ENCODE measurements at places on chromosomes 5 and 9. TPM values are rescaled to one million over a fixed set of nuclear protein-coding genes. Genes with fewer than 3 reads are reported as not detected.

DNA sequence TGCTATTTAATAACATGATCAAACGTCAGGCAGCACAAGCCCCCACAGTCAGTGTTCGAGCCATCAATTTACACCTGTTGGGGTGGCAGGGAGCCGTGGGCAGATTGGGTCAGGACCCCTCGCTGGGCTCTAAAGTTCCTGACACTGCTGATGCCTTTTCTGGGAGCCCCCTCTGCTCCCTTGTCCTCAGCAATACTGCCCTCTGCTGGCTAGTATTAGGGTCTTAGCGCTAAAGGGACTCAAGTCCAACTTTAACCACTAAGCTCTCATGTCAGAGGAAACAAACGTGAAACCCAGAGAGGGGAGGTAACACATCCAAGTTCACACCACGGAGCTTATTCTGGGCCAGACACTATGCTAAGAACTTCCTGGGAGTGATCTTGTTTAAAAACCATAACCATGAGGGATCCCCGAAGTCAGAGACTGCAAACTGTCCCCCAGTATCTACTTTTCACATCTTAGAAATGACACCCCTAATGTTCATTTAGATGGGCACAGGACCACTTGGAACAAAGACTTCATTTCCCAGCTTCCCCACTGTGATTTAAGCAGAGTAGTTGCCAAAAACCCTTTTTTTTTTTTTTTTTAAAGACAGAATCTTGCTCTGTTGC, 20.4 kb downstream of the ANKS6 start:
- DNase-seq = no peak
- H3K27me3 ChIP-seq = no peaks in the 10 kb centered on the region
- no peak overlapping the region for H3K4me3 ChIP-seq
- H3K36me3 ChIP-seq = peaks cover 16% of the 10 kb centered on the region
- H3K4me1 ChIP-seq = peaks cover 4% of the 10 kb centered on the region
- H3K27ac ChIP-seq = no peak overlapping the region

DNA sequence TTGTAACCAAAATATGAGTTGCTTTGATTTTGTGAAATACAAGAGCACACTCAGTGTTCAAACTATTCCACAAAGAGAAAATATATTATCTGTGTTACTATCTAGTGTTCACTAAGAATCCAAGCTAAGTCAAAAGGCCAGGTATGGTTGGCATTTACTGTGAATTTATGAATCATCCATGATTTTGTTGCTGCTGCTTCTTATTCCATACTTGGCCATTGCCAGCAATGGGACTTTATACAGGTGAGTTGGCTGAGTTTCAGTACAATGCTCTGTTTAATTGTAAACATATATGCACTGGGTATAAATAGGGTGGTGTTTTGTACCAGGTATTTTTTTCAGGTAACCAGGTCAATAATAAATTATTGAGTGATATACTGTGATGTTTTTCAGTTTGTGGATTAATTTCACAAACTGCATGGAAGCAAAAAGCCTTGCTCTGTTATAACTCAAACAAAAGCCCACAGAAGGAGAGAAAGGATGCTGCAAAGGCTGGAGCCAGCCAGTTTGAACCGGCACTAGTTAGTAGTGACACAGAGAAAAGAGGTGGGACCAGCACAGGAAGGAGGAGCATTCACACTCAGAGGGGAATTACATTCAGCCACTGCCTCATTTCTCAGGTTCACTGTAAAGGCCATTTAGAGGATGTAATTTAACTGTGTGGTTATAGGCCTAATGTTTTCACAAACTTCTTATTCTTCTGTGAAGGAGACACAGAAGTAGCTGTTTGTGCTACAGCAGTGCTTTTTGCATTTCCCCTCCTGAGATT, 381.8 kb downstream of the ADGRV1 start:
- no peak overlapping the region for H3K4me3 ChIP-seq
- no peaks in the 10 kb centered on the region for H3K27me3 ChIP-seq
- no peaks in the 10 kb centered on the region for H3K36me3 ChIP-seq
- H3K4me1 ChIP-seq = peaks cover 4% of the 10 kb centered on the region

- no peaks in the 10 kb centered on the region for H3K27me3 ChIP-seq
- no peak overlapping the region for H3K4me3 ChIP-seq
- no peak overlapping the region for H3K27ac ChIP-seq
- H3K4me1 ChIP-seq = peaks cover 27% of the 10 kb centered on the region
Measured at GRCh38 chr5:69213513-69214215, 21.0 kb upstream of the CDK7 start.

DNA sequence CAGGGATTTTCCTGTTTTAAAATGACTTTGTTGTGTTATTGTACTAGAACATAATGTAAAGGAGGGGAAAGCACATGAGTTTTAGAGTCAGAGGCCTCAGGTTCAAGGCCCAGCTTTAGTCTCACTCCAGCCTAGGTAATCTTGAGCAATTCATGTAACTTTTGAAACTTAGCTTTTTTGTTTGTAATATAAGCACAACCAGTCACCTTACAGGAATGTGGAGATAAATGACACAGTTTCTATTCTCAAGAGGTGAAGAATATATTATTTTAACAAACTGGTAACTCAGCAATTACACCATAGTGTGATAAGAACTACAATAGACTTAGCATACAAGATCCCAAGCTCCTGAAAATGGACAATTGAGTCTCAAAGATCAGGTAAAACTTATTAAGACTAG, 51.2 kb downstream of the ADAMTS19 start:
- no peak overlapping the region for H3K27ac ChIP-seq
- H3K36me3 ChIP-seq = no peaks in the 10 kb centered on the region
- no peak for DNase-seq
- H3K27me3 ChIP-seq = no peaks in the 10 kb centered on the region
- H3K4me3 ChIP-seq = no peak overlapping the region

DNA sequence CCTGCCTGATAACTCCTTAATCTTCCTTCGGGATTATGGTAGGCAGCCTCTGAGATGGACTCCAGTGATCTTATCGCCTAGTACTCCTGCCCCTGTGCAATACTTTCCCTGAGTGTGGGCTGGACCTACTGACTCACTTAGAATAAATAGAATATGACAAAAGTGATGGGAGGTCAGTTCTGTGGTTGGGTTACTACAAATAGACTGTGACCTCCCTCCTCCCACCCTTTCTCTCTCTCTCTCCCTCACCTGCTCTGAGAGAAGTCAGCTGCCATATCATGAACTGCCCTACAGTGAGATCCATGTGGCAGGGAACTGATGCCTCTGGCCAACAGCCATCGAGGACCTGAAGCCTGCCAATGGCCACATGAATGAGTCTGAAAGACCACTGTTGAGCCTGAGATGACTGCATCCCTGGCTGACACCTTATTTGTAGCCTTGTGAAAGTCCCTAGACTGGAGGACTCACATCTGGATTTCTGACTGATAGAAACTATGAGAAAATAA, 31.7 kb downstream of the NRG2 start:
- no peaks in the 10 kb centered on the region for H3K36me3 ChIP-seq
- no peak overlapping the region for H3K4me3 ChIP-seq
- no peak for DNase-seq
- peaks cover 27% of the 10 kb centered on the region for H3K27me3 ChIP-seq
- H3K27ac ChIP-seq = no peak overlapping the region
- H3K4me1 ChIP-seq = no peaks in the 10 kb centered on the region

DNA sequence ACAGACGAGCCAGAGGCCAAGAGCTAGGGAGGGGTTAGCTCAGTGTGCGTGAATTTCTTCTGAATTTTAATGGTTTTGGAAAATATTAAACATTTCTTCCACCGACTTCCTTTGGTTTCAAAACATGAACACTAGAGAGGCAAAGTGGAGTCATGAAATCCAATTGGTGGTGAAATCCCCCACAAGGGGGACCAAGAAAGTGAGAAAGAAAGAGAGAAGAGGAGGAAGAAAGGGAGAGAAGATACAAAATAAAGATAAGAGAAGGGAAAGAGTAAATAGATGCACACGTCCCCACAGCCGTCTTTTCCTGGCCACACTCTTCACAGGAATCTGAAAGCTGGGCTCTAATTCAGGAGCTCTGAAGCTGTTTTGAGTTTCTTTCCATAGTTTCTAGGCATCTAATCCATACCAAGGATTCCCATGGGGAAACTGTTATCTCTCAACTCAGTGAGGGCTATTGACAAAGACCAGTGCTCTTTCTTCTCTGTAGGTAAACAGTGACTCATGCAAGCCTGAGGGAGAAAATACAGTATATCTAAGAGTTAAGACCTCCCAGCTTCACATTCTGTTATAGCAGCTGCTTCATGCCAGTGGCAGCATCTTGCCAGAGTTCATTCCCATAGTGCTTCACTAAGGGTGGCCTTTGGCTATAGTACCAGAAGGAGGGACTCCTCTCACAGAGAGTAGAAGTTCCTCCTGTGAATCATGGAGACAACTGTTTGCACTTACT, 115.8 kb upstream of the LIFR start:
- no peaks in the 10 kb centered on the region for H3K36me3 ChIP-seq
- no peak overlapping the region for H3K27ac ChIP-seq
- DNase-seq = no peak
- no peak overlapping the region for H3K4me3 ChIP-seq

- no peak for DNase-seq
- H3K4me3 ChIP-seq = no peak overlapping the region
- peaks cover 2% of the 10 kb centered on the region for H3K4me1 ChIP-seq
- H3K36me3 ChIP-seq = no peaks in the 10 kb centered on the region
Measured at GRCh38 chr5:51404255-51404654, 21.0 kb downstream of the ISL1 start.

- H3K4me3 ChIP-seq = no peak overlapping the region
- H3K4me1 ChIP-seq = peaks cover 2% of the 10 kb centered on the region
- no peaks in the 10 kb centered on the region for H3K27me3 ChIP-seq
- H3K27ac ChIP-seq = no peak overlapping the region
- H3K36me3 ChIP-seq = no peaks in the 10 kb centered on the region
- no peak for DNase-seq
Measured at GRCh38 chr9:3768712-3769457, 243.1 kb upstream of the RFX3 start.

The RPL7A gene
- 1,770 TPM for total RNA-seq

The BTNL8 gene
- total RNA-seq = not detected
